Stimulated activated CD8-positive, alpha-beta memory T cell treated with anti-CD3 and anti-CD28 coated beads, Interleukin-15, amount 100 ng/mL, for 24 hours (primary cell): ENCODE measurements at places on chromosomes 1 and 21.

DNA sequence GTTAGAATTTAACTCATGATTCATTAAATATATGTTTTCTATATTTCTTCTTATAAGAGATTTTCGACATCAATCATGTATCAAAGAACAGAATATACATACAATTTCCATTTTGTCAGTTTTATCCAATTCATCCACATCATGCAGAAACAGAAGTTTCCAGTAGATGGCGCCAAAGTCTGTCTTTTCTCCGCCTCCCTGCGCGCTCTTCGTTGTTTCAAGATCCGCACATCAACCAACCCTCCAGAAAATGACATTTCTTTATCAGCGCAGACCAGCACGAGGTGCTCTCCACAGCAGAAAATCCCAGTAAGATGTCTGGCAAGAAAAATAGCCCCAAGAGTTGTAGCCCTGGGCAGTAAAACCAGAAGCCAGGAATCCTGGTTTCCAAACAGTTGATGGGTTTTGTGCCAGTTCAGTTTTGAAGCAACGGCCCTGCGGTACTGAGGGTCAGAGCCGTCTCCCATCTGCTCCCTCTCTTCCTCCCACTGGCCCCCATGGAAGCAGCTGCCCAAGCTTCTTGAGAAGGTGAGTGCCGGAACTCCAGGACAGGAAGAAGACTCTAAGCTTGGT lies 38.6 kb upstream of the GPR137B start:
- DNase-seq, result peak; percentile 21

- no peak for DNase-seq
These were observed 7.2 kb downstream of the VANGL1 start for GRCh38 chr1:115648717-115649691.

- no peak for DNase-seq
These were observed 26.2 kb upstream of the UHMK1 start for GRCh38 chr1:162471290-162471853.

DNA sequence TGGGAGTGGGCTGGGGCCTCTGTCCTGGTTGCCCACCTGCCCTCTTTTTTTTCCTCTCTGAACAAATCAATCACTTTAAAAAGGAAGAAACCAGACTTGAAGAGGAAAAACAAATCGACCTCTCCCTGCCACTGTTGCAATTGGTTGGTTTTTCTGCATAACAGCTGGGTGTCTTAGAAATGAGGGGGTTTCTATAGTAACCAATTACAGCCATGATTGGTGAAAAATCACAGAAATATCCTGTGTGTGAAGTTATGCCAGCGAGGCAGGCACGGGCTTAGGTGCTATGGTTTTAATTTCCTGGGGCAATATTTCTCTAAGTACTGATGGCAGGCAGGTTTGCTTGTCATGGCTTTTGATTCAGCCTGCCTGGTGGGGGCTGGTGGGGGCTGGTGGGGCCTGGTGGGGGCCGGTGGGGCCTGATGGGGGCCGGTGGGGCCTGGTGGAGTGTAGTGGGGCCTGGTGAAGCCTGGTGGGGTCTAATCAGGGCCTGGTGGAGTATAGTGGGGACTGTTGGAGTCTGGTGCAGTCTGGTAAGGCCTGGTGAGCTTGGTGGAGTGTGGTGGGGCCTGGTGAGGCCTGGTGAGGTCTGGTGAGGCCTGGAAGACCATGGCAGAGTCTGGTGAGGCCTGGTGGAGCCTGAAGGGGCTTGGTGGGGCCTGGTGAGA lies 54.6 kb downstream of the AJAP1 start:
- DNase-seq, result no peak

- DNase-seq, result no peak
These were observed 4.9 kb downstream of the ETNK2 start for GRCh38 chr1:204146965-204147364.

GRCh38 chr1:229538945-229539344 lies 19.6 kb downstream of the ABCB10 start:
- no peak for DNase-seq

DNA sequence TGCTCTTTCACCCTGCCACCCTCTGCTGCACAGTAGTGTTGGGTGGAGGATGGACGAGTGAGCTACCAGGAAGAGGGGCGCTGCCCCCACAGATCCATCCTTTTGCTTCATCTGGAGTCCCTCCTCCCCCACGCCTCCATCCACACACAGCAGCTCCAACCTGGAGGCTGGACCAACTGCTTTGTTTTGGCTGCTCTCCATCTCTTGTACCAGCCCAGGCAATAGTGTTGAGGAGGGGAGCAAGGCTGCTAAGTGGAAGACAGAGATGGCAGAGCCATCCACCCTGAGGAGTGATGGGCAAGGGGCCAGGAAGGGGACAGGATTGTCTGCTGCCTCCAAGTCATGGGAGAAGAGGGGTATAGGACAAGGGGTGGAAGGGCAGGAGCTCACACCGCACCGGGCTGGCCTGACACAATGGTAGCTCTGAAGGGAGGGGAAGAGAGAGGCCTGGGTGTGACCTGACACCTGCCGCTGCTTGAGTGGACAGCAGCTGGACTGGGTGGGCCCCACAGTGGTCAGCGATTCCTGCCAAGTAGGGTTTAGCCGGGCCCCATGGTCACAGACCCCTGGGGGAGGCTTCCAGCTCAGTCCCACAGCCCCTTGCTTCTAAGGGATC lies 8.5 kb downstream of the CHRNB2 start:
- DNase-seq, result no peak

- no peak for DNase-seq
These were observed 8.0 kb upstream of the BRWD1 start for GRCh38 chr21:39321424-39321823.

DNA sequence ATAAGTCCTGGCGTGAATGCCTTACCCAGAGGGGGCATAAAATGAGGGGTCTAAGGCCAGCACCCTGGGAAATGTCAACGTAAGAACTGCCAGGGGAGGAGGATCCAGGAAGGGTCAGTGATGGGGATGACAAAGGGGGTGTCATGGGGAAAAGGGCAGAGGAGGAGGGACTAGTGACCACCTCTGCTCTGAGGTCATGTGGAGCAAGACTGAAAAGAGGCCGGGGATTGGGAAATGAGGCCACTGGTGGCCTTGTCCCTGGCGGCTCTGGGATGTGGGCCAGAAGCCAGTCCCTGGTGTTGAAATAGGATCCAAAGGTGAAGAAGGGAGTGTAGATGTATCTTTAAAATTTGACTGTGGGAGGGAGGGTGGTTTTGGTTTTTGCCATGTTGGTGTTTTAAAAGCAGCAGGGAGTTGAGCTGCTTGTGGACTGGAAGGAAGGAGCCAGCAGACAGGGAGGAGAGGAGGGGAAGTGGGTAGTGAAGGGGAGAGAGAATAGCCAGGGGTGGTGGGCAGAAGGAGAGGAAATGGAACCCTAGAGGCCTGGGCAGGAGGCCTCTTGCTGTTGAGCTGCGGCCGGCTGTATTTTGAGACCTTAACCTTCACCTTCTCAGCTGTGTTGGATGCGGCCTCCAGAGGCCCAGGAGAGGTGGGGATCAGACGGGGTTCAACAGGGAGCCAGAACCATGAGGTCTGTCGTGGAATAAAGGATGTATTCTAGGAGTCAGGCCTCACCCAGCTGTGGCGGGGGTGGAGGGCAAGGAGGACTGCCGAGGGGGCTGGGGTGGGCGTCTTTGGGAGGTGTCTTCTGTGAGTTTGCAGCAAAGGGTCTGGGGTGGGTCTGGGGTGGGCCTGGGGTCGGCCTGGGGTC lies 92.5 kb downstream of the DHRS3 start:
- DNase-seq, result no peak

GRCh38 chr1:198681831-198682759 lies 43.3 kb downstream of the PTPRC start:
- DNase-seq, result no peak

- DNase-seq, result no peak
These were observed 76.3 kb downstream of the KCNT2 start for GRCh38 chr1:196531737-196532524.

DNA sequence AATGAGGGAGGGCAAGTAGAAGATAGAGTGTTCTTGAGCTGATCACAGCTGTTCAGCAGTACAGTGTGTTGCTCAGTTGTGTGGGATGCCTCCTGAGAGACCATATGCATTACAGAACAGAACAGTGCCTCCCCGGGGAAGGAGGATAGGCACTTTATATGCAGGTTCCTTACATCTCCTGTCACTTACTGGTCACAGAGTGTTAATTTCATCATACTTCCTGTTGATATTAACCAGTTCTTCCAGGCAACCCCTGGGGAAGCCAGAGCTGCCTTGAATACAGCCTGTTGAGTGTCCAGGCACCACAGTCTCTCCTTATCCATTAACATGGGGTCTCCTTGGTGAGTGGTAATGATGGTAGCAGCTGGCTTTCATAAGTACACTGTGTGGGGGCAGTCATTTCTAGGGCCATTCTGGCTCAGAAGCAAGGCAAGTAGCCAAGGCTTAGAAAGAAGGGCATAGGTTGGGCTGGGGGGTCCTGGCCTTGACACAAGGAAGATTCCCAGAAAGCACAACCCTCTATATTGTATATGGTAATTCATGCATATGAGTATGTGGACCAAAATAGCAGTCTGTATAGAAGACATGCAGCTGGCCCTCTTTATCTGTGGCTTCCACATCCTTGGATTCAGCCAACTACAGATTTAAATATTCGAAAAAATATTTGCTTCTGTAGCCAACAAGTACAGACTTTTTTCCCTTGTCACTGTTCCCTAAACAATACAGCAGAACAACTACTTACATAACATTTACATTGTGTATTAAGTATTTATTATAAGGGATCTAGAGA lies 142.4 kb downstream of the ZP4 start:
- no peak for DNase-seq

DNA sequence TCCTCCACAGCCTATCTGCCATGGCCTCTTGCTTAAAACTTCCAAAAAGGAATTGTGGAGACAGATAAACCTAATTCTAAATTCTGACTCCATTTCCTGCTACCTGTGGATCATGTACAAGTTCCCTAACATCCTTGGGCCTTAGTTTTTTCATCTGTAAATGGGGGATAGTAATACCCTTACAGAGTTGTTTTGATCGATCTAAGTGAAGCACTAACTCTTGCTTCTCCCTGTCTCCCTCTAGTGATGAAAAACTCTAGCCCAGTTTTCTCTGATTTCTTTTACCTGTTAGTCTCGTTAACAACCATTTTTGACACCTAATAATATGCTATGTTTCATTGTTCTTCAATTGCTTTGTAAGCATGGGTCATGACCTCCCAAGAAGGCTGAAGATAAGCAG lies 65.9 kb downstream of the TM2D1 start:
- DNase-seq, result no peak

GRCh38 chr1:85957760-85958159 lies 198.8 kb downstream of the COL24A1 start:
- DNase-seq, result no peak

- DNase-seq, result no peak
These were observed 37.1 kb downstream of the PRRX1 start for GRCh38 chr1:170700842-170701615.

DNA sequence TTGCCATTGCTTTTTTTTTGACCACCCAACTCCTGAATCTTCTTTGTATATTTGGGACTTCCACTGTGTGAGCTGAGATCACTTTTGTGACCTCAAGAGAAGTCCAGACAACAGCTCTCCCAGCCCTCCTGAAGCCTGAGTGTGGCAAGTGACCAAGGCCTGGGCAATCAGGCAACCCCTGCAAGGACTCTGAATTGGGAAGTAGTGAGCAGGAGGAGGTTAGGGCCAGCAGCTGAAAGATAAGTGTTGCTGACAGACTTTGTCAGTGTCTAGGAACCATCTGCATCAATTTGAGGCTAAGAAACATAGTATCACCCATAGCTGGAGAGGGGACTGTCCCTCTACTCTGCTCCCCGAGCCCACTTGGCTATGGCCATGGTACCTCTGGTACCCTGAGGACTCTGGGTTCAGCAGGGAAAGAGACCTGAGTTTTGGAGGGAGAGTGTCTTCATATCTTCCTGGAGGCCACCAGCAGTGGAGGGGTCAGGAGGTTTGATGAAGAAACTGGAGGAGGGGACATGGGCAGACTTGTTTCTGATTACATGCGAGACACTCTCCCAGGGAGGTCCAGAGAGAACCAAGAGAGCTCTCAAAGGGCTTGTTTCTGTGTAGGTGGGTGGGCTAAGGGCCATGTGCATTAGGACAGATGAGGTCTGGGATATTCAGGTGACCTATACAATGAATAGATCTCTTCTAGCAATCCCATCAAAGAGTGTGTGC lies 147.0 kb upstream of the DNAH14 start:
- no peak for DNase-seq

DNA sequence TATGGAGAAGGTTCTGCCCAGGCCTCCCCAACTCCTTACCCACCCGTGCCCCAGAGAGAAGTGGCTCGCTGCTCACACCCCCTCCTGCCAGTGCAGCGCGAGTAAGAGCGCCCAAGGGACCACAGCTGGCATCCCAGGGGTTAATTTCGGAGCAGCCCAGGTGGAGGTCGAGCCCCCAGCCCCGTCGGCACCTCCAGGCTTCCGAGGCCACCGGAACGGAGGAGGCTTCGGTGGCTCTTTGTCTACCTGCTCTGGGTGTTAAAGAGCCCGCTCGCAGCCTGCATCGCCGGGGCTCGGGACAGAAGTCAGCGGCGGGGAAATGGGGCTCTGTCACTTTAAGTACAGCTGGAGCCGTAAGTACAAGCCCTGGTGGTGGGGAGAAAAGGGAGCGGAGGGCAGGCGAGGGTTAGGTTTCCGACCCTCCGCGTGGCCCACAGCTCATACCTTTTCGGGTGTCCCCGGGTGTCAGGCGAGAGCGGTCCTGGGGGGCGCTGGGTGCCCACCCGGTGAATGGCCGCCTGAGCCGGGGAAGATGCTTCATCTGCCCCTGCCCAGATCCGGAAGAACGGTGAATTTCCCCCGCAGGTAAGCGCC lies 89.4 kb upstream of the IPO9 start:
- peak; percentile 6 for DNase-seq

DNA sequence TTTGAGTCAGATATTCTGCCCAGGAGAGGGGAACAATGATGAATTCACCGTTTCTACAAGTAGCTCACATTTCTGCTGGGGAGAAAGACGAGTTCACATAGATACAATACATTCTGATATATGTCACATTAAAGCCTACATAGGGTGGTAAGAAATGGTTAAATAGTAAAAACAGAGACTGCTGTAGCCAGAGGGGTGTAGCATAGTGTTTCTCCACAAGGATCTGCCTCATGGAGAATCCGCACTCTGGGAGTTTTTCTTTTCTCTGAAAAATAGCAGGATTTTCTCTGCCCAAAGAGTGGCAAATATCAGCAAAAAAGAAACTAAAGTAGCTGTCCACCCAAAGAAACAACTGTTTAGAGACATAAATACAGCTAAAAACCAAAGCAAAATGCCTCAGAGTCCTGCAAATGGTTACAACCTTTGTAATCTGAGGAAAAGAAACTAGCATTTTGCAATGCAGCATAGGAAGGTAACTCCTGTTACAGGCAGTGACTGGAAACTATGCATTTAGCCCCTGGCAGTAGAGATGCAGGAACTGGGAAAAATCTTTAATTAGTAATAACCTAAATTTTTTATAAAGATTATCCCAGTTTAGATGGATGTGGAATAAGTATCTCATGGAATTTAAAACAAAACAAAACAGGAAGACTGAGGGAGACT lies 1126.7 kb upstream of the ADGRL2 start:
- no peak for DNase-seq

DNA sequence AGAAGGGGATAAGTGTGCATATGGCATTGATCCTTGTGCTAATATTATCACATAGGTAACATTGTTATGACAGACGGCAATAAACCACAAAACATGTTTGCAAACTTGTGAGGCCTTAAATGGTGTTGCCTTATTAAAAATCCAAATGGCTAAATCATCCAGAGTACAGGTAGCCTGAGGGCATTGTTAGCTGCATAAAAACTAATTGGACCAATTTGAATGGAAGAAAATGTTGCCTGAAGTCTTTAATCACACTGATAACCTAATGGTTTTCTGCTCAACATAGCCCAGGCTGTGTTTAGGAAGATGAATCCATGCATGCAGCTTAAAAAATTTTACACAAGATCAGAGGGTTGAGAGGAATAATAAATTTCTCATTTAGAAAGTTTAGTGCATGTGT lies 19.4 kb upstream of the LRRC53 start:
- DNase-seq, result no peak
